Frontal cortex (tissue), 4 donors: ENCODE measurements at places on chromosomes 12 and 14. TPM values are rescaled to one million over a fixed set of nuclear protein-coding genes. Genes with fewer than 3 reads are reported as not detected.

The SPTB gene
- 16.7 TPM for total RNA-seq

The PYM1 gene
- total RNA-seq = 22.4 TPM

The PTGDR gene
- 0.41 TPM for total RNA-seq

The SPX gene
- 0.41 TPM for total RNA-seq

The LMNTD1 gene
- total RNA-seq = 1.2 TPM

The SEL1L gene
- total RNA-seq = 64.0 TPM

The SIX6 gene
- total RNA-seq = not detected
